Occipital lobe (tissue), 3 donors: ENCODE measurements at places on chromosomes 12 and 14.

DNA sequence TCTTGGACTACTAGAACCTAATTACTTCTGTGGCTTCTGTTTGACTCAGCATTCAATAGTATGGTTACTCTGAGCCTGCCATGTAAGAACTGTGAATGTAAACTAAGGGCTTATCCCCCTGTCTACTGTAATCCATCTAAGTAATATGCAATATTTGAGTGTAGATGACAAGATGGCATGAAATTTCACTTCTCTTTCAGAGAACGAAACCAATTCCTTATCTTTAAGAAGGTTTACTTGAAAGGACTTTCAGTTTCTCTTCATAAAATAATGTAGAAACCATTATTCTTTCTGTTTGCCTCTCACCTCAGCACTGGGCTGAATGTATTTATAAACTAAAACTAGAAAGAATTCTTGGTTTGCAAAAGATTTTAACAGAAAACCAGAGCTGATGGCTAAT, 60.4 kb upstream of the ARID2 start:
- DNase-seq = no peak

- no peak for DNase-seq
These were observed 394.0 kb upstream of the SYT1 start for GRCh38 chr12:78470354-78471195.

DNA sequence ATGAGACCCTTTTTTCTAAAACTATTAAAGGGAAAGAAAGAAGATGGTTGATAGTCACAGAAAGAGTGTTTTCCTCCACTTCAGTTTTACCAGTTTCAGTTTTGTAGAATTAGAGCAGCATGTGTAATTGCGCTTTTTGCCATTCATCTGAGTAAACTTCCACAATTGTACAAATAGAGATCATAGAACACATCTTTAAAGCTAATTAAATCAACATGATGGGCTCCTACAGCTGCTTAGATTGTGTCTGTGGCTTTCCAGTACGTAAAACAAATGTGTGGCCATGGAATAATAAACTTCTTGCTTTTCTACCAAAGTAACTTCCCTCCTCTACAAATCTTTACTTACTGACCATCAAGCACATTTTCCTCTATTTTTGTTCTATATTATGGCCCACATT, 84.2 kb upstream of the LRIG3 start:
- DNase-seq = no peak

DNA sequence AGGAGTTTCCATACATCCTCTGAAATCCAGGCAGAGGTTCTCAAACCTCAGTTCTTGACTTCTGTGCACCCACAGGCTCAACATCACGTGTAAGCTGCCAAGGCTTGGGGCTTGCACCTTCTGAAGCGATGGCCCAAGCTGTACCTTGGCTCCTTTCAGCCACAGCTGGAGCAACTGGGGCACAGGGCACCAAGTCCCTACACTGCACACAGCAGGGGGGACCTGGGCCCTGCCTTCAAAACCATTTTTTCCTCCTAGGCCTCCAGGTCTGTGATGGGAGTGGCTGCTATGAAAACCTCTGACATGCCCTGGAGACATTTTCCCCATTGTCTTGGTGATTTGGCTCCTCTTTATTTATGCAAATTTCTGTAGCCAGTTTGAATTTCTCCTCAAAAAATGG, 10.6 kb downstream of the AREL1 start:
- no peak for DNase-seq

DNA sequence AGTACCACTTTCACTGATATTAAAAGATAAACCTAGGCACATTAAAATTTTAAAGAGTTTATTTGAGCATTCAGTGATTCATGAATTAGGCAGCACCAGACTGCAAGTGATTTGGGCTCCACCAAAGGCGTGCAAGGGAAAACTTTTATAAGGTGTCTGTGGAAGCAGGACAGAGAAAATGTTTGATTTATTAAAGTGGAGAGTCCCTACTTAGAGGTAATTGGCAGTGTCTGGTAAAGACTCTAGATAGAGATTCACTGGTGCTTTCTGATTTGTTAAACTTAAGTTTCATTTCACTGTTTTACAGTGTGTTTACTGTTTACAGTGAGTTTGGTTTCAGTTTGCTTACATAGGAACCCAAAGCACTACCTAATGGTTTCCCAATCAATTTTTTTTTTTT, 72.8 kb downstream of the ANKS1B start:
- no peak for DNase-seq

- no peak for DNase-seq
These were observed 92.5 kb downstream of the DUSP6 start for GRCh38 chr12:89259821-89260220.

GRCh38 chr12:124557518-124558223, 9.7 kb downstream of the NCOR2 start:
- DNase-seq = no peak

- DNase-seq = peak; percentile 89
These were observed at the start of gene BLTP3B for GRCh38 chr12:100142851-100143559. TSS of gene BLTP3B (minus strand) at chr12:100142874. CDS start at chr12:100142635, 239 bp downstream.

GRCh38 chr14:67335781-67336180, 23.8 kb downstream of the ATP6V1D start:
- no peak for DNase-seq

- no peak for DNase-seq
These were observed 2.2 kb upstream of the TMEM19 start for GRCh38 chr12:71683633-71684032.

DNA sequence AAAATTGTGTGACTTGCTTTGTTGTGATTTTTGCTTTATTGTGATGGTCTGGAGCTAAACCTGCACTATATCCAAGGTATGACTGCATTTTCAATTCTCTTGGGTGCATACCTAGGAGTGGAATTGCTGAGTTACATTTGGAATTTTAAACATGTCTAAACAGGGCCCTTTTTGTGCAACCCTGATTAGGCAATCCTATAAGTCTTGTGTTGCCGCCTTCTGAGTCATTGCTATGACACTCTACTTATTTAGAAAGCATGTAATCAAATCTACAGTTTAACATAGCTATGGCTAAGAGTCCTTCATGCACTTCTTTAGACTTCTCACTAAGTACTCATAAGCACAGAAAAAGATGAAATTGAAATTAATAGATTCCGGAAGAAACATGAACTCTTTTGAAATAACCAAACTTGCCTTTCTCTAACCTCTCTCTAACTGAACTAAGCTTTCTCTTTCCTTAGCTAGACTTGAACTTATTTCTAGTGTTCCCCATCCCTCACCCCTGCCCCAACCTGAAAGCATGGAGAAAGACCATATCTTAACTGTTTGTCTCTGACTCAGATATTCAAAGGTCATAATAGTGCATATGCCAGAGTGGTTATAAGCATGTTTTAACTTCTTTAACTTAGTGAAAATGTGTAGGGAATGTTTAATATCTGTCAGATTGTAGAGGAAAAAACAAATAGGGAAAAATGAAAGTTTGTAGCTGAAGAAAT, 203.0 kb downstream of the SNAPC1 start:
- DNase-seq = no peak

DNA sequence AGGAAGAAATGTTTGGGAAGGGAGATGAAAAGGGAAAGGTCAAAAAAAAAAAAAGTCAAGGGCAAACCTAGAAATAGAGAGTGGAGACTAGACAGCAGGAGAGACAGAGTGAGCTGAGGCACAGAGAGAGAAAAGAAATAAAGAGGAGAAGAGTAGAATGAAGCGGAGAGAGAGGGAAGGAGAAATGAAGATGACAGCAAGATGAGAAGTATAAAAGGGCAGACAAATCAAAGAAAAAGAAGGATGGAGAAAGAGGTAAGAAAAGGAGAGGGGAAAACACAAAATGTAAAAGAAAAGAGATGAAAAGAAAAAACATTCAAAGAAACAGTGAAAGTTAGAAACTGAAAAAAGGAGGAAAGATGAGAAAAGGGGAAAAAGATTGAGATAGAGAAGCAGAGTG, 53.0 kb downstream of the TC2N start:
- DNase-seq = no peak

GRCh38 chr12:126608607-126609175, 1543.5 kb downstream of the AACS start:
- DNase-seq = no peak

GRCh38 chr12:78530100-78530765, 334.3 kb upstream of the SYT1 start:
- no peak for DNase-seq
